Kidney capillary endothelial cell (primary cell): ENCODE measurements at places on chromosomes 4 and X.

GRCh38 chrX:47662144-47662657 is 3.2 kb upstream of the UXT start:
- peak; percentile 42 for DNase-seq

DNA sequence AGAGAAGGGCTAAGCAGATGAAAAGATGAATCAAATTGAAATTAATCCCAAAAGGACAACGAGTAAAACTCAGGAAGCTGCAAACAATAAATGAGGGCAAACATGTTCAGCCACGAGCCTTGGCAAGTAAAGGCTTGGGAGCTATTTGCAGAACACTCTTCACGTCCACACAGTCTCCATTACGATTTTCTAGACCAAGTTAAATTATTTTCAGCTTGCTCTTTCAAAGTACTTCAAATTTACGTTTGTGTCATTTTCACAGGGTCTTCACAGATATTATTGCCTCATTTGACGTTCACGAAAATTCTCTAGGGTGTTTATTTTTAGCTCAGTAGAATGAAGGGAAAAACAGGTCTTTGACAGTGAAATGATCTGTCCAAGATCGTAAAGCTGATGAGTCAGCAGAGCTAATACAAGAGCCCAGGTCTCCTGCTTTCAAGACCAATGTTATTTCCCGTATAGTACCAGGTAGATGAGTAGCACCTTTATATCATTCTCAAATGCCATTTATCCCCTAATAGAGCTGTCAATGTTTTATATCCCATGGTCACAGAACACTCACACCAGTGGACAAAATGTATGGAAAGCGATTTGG is 20.9 kb downstream of the KLB start:
- no peak for DNase-seq

GRCh38 chrX:148459343-148459742 is 41.1 kb upstream of the AFF2 start:
- DNase-seq: no peak

GRCh38 chrX:99184153-99184552 is 1225.9 kb downstream of the PCDH19 start:
- no peak for DNase-seq

GRCh38 chr4:39825090-39825489 is 127.2 kb downstream of the UBE2K start:
- no peak for DNase-seq

- no peak for DNase-seq
Measured at GRCh38 chr4:181959121-181959520, 284.1 kb upstream of the TENM3 start.

DNA sequence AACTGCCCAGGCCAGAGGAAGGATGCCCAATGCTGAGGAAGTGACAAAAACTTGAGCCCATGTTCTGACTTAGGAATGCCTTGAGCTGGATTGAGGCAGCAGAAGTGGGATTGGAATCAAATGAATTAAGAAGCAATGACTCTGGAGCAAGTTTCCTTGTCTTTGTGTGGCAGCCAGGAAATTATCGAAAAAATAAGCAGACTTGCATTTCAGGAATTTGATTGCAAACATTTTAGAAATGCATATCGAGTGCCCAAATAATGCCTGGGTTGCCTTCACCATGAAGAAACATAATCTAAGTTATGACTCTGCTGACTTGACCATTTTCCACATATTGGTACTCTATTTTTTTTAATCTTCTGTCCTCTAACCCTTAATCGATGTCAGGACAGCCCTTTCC is 9.5 kb downstream of the CYTL1 start:
- no peak for DNase-seq

- DNase-seq: no peak
Measured at GRCh38 chr4:33226783-33227182, 2506.6 kb downstream of the PCDH7 start.

GRCh38 chr4:101753721-101754120 is 36.8 kb upstream of the BANK1 start:
- DNase-seq: no peak

DNA sequence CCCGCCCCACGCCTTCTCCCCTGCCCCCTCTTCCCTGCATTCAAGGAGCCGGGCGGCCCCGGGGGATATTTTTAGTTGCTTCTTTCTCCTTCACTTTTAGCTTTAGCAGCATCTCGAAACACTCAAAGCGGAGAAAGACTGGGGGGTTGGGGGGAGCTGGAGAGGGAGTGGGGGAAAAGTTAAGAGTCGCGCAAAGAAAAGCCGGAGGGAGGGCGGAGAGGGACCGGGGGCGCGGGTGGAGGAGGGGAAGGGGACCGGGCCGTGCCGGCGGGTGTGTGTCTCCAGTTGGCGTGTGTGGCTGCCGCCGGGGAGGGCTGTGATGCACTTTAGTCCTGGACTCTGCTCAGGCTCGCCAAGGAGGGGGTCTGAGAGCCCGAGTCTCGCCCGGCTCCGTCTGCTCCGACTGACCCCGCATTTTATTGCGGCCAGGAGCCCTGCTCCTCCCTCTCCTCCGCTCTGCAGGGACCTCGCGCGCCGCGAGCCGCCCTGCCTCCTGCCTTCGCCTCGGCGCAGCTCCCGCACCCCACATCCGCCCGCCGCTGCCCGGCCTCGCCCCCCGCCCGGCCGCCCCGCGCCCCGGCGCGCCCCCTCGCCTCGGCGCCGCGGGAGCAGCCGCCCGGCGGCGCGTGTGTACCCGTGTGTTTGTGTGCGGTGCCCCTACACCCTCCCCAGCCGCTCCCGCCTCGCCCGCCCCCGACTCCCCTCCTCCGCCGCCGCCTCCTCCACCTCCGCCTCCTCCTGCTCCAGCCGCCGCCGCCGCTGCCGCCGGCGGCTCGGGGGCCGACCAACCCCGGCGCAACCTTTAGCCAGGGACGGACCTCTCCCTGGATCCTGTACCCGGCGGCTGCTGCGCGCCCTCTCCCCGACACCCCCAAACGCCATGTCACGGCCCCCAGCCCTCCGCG is 1.4 kb downstream of the ZNF827 start:
- peak; percentile 21 for DNase-seq

- no peak for DNase-seq
Measured at GRCh38 chr4:127623797-127624083, 9.0 kb upstream of the INTU start.

GRCh38 chr4:48137846-48138245 is 3.8 kb upstream of the TXK start:
- no peak for DNase-seq

DNA sequence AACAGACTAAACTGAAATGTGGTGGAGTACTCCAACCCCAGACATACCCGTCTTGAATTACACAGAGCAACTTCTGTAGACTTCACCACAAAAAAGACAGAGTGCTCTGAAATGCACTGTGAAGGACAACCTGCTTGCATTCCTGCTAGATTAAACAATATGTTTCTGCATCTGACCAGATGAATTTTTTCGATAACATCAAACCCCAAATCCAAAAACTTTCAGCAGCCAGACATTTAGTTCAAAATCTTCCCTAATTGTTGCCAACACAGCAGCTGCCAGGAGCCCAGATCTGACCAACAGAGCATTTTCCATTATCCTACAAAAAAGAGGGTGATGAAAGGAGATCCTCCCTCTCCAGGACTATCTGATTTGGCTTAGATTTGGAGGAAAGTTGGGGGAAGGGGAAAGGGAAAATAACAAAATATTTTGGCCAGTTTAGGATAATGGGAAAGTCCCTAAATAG is 356.5 kb downstream of the PDGFC start:
- no peak for DNase-seq

- no peak for DNase-seq
Measured at GRCh38 chr4:99749445-99750391, 66.9 kb upstream of the DAPP1 start.

- DNase-seq: peak; percentile 38
Measured at GRCh38 chr4:183504930-183505610, at the start of gene ING2. Gene ING2, plus strand, starts transcription at chr4:183505058. Its CDS starts 138 bp downstream, at chr4:183505196.

DNA sequence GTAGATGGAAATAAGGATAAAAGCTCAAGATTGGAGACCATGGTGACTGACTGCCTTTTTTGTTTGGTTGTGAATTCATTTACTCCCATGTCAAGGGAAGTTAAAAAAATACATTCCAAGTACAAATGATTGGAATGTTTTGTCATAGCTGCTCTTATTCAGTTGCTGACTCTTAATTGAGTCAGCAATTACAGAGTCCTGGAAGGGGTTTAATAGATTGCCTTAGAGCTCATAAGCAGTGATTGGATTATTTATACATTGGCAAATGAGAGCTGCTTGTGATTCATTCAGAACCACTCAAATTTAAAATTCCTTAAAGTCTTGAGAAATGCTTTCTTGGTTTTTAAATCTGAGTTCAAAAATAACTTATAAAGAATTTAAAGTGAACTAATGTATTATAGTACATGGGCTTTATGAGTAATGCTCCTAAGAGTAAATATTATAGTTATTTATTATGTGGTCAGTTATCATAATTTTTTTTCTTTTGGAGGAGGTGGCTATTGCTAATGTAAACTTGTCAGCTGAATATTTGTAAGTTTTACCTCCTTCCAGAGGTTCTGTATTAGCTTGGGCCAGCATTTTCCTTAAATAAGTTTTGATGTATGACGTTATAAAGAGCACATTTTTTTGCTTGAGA is 13.6 kb downstream of the JADE1 start:
- peak; percentile 60 for DNase-seq

GRCh38 chrX:19776753-19777152 is 110.6 kb downstream of the SH3KBP1 start:
- no peak for DNase-seq
